Cortex of kidney (tissue), 1 donor: ENCODE measurements at places on chromosomes 4 and X.

GRCh38 chrX:110042496-110042895 is 39.6 kb downstream of the TMEM164 start:
- DNase-seq: no peak

- no peak for DNase-seq
These were observed 31.4 kb upstream of the PDLIM5 start for GRCh38 chr4:94420356-94420755.

GRCh38 chr4:4326166-4326565 is 36.1 kb downstream of the ZBTB49 start:
- DNase-seq: no peak

- no peak for DNase-seq
These were observed 30.9 kb upstream of the CDKL5 start for GRCh38 chrX:18394477-18394876.

- no peak for DNase-seq
These were observed 26.1 kb downstream of the RBM46 start for GRCh38 chr4:154807042-154807630.

DNA sequence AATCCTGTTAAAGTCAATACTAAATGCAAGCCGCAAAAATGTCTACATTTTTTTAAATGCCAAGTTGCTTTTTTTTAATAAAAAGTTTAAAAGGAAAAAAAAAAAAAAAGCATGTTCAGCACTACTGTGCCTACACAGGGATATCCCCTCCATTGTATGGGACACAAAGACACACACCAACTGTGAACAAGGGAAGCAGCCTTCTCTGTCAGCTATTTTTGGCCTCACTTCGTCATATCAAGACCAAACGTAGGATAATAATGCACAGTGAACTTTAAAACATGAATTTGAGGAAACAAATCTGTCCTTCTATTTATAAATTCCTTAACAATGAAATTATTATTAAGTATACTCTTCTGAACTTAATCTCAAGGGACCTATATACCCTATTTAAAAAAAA is 4.4 kb downstream of the FBXW7 start:
- DNase-seq: no peak

DNA sequence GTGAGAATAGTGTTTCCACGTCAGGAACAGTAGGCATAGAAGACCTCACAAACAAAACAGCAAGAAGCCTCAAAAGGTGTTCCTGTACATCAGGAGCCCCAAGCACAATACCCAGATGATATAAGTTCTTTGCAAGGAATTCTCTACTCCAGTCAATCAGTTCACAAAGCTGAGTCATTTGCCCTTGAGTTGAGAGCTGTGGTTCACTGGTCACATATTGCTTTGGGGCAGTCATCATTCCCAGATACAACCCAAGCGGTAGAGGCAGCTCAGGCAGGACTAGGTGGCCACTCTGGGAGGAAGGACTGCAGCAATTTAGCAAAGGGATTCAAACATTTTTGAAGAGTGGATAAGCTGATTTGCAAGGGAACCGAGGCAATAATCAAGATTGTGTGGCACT is 551.5 kb upstream of the ZFP42 start:
- DNase-seq: no peak

- DNase-seq: no peak
These were observed 132.5 kb downstream of the ARHGAP6 start for GRCh38 chrX:11533199-11533651.

GRCh38 chrX:27660878-27661277 is 70.7 kb downstream of the DCAF8L2 start:
- no peak for DNase-seq

DNA sequence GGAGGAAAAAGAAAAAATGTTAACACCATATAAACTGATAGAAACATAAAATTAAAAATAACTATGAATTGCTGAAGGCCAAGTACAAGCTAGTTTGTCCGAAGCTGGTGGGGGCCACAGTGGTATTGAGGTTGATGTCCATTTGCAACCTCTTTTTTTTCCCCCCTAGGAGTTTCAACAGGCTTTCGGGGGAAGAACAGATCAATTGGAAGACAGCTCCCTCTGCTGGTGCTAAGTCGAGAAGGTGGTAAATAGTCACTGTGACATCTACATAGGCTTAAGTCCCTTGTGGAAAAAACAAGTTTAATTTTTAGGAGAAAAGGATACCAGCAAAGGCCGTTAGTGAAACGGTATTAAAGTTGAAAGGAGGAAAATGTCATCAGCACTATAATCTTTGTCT is 115.7 kb upstream of the ZXDA start:
- no peak for DNase-seq

- DNase-seq: no peak
These were observed 39.5 kb downstream of the HOPX start for GRCh38 chr4:56641494-56642051.

DNA sequence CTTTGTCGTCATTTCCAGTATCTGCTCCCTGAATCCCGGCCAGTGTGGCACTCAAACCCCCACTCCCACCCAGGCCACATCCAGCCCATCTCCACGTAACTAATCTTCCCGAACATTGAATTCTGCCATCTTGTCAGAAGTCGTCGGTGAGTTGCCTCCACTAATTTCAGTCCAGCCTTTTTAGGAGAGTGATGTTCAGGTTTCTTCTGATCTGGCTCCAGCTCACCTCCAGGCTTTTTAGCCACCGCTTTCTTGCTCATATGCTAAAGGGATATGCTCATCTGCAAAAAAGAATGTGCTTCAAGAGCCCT is 1.3 kb downstream of the TMEM165 start:
- no peak for DNase-seq

GRCh38 chrX:17563076-17563475 is 174.2 kb upstream of the SCML1 start:
- no peak for DNase-seq

GRCh38 chr4:77582711-77583110 is 22.9 kb upstream of the CXCL13 start:
- no peak for DNase-seq

DNA sequence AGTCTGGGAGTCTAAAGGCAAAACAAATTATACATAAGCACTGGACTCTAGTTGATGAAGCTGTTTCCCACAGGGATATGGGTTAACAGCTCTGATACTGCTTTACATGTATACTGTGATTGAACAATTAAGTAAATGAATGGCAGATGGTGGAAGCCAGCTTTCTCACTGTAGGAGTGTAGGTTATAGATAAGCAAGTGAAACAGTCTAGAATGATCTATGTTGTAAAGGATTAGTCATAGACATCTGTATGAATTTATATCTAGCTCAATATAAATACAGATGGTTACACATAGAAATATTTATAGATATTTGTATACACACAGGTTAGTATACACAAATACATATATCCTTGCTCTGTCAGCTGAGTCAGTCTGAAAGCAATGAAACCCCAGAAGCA is 276.1 kb downstream of the PPARGC1A start:
- no peak for DNase-seq

GRCh38 chr4:142539796-142540482 is 306.2 kb downstream of the INPP4B start:
- DNase-seq: no peak

- no peak for DNase-seq
These were observed 1.8 kb downstream of the CPZ start for GRCh38 chr4:8594097-8595038.

GRCh38 chr4:103012551-103012950 is 7.0 kb downstream of the SLC9B1 start:
- DNase-seq: no peak

DNA sequence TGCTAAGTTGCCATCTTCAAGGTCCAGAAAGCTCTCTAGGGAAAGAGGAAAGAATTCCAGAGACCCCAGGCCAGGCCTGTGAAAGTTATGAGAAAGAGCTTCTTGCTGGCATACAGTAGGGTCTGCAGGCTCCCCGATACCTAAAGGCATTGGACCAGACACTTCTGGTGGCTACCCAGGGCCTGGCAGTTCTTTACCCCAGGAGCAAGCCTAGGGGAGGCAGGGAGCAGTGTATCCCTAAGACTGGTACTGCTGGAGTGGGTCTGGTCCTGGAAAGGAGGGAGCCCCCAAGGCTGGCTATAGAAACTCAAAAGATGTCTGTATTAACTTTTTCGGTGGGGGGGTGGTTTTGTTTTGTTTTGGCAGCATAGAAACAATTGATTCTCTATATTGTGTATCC is 19.8 kb upstream of the FAM193A start:
- no peak for DNase-seq

GRCh38 chr4:119209077-119209476 is 3.4 kb upstream of the USP53 start:
- no peak for DNase-seq

DNA sequence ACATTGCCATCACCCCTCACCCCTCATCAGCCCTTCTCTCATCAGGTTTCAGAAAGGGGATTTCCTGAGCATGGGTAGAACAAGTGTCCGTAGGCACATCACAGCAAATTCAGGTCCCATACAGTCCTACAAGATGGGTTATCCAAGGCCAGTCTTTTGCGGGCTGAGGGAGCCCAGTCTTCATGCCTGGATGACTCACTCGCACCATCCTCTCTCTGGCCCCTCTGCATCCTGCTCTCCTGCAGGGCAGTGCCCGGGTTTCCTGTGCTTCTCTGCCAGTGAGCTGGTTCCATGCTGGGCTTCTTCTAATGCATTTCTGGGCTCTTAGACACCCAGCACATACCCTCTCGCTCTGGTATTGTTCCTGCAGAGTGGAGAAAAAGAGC is 7.3 kb upstream of the INTS6L start:
- no peak for DNase-seq

DNA sequence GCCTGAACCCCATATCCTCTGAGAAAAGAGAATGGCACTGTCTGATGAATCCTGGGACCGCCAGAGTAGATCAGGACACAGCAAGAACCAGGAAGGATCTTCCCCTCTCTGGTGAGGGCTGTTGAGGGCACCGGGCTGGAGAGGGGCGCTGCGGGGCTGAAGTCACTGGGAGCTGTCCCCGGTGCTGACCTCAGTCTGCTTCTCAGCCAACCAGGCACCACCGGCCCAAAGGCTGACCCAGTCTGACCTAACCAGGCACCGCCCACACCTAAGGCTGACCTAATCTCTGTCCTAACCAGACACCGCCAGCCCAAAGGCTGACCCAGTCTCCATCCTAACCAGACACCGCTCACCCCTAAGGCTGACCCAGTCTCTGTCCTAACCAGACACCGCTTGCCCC is 82.8 kb downstream of the CPZ start:
- no peak for DNase-seq

GRCh38 chr4:81164623-81165416 is 50.2 kb downstream of the PRKG2 start:
- DNase-seq: no peak

DNA sequence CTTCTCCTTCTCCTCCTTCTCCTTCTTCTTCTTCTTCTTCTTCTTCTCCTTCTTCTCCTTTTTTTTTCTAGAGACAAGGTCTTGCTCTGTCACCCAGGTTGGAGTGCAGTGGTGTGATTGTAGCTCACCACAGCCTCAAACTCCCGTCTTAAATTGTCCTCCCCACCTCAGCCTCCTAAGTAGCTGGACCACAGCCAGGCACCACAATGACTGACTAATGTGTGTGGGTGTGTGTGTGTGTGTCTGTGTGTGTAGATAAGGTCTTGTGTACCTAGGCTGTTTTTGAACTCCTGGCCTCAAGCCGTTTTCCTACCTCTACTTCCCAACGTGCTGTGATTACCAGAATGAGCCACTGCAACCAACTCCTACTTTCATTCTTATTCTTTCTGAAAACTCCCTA is 390.9 kb downstream of the ADAM29 start:
- no peak for DNase-seq

GRCh38 chr4:5260121-5260520 is 208.8 kb downstream of the STK32B start:
- no peak for DNase-seq

DNA sequence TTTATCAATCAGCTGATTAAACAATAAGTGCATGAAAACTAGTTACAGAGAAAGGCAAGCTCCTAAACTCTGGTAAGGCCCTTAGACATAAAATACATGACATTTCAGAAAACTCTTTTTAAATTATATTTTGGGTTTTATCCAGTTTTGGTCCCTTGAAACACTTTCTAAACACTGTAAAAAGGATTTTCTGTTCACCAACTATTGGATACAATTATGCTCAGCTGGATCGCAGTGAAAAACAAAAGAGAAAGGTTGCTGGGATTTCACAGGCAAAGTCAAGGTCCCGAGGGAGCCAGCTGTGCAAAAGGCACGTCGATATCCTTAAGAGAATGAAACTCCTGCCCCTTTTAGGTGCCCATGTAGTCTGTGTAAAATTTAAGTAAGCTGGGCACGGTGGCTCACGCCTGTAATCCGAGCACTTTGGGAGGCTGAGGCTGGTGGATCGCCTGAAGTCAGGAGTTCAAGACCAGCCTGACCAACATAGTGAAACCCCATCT is 1018.4 kb upstream of the INTU start:
- DNase-seq: no peak

DNA sequence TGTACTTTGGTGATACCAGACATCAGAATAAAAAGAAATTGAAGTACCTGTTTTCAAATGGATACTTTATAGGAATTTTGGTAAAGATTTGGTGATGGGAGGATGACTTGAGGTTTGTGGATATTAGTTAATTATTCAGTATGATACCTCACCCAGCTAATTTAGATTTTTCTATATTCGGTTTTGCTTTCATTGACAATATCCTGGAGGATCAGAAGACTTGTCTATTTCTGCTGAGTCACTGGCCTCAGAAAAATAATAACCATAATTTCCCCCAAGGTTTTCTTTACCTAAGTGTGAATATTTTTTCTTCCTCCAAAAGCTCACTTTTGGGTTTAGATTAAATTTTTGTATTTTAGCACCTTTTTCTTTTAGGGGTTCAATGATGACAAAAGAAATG is 100.2 kb downstream of the EGF start:
- no peak for DNase-seq

GRCh38 chr4:113574636-113575103 is 186.9 kb downstream of the CAMK2D start:
- no peak for DNase-seq

DNA sequence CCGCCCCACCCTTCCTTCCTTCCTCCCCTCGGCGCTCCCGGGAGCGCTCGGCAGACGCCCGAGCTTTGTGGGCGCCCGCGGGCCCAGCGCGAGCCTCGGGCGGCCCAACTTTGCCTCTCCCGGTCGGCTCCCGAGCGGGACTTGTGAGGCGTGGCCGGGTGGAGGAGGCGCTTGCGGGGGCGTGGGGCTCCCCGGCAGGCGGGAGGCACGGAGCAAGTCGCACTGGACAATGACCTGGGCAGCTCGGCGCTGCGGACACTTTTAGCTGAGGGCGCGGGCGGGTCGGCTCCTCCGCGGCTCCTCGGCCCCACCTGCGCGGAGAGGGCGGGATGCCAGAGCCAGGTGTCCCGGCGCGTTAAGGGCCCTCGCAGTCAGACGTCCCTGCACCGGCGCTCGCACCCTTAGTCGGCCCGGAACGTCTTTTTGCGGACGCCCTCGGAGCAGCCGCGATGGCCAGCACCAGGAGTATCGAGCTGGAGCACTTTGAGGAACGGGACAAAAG is 385 bp downstream of the DCLK2 start:
- DNase-seq: no peak

GRCh38 chr4:123246085-123246484 is 150.5 kb upstream of the SPRY1 start:
- DNase-seq: no peak

- DNase-seq: no peak
These were observed 146.7 kb downstream of the CHIC2 start for GRCh38 chr4:53917729-53918128.

DNA sequence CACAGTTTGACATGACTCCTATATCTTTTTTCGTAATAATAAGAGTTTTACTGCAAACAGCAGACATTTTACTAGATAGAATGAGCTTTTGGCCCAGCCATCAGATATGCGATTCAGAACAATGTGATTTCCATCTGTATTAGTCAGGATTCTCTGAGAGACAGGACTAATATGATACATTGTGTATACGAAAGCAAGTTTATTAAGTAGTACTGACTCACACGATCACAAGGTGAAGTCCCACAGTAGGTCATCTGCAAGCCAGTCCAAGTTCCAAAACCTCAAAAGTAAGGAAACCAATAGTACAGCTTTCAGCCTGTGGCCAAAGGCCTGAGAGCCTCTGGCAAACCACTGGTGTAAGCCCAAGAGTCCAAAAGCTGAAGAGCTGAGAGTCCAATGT is 24.1 kb downstream of the CXCL8 start:
- DNase-seq: no peak
